ENCODE measurements at places on chromosomes 1 and 21.

- no peak for DNase-seq
Observed at GRCh38 chr1:94714152-94714551, 106.0 kb upstream of the SLC44A3 start.

GRCh38 chr1:159921700-159922504, 3.4 kb downstream of the TAGLN2 start:
- no peak for DNase-seq

GRCh38 chr1:96721053-96721415, 550 bp upstream of the PTBP2 start:
- DNase-seq: no peak

DNA sequence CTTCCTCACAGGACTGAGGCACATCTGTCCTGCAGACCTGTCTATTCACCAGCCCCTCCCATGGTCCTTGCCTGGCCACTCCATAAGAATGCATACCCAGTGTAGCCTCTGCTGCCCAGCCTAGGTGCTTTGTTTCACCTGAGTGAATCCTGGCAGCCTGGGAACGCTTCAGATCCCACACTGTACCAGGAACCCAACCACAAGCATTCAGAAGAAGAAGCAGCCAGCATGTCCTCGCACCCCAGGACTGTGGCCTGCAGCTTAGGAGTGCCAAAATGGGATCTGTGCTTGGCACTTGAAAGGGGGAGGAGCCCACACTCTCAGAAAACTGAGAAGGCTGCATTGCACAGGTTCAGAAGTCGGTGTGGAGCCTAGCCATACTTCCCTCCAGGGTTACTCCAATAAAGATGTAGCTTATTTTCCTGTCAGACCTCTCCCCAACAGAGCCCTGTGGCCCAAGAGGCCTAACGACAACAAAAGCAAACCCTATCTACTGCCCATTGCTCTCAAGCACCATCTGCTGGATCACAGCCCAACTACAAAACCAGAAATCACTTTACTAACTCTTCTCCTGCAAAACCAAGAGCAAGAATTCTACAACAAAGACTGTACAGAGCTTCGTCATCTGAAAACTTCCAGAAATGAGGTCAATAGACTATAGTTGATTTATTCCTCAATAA, 923.1 kb upstream of the NEGR1 start:
- DNase-seq: no peak

GRCh38 chr1:156452907-156453306, 47.7 kb downstream of the MEF2D start:
- DNase-seq: no peak
